ENCODE measurements at places on chromosomes 5 and 9.

- no peak for DNase-seq
Observed at GRCh38 chr5:141889282-141889871, 11.2 kb upstream of the PCDH1 start.

DNA sequence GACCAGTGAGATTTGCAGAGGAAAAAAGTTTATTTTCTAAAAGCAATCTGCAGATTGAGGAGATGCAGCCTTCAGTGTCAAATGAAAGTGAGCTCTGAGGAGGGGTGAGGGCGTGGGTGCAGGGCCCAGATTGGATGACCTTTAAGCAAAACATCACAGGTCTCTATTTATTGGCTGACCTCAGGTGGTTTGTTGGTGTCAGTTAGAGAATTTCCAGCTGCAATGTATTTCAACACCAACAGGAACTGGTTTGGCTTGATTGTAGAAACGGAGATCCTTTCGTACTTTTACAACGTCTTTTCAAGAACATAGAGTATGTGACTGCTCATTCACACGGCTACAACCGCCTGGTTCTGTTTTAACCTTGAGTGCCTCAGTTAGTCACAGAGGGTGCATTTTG is 1069.1 kb downstream of the EFNA5 start:
- DNase-seq: no peak

DNA sequence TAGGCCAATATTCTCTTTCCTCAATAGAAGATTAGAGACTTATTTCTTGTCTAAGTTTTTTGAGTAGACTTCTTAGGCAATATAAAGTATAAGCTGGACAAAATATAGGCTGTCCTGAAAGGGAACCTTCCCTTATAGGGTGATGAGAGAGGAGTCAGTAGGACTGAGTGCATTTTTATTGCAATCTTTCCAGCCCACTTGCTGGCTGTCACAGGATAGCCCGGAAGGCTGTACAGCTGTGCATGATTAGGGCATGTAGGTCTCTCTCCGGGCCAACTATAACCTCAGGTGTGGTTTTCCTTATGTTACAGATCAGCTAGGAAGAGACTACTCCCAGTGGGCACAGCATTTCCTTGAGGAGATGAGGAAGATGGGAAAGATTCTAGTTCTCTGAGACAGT is 159.8 kb upstream of the MEF2C start:
- DNase-seq: no peak

DNA sequence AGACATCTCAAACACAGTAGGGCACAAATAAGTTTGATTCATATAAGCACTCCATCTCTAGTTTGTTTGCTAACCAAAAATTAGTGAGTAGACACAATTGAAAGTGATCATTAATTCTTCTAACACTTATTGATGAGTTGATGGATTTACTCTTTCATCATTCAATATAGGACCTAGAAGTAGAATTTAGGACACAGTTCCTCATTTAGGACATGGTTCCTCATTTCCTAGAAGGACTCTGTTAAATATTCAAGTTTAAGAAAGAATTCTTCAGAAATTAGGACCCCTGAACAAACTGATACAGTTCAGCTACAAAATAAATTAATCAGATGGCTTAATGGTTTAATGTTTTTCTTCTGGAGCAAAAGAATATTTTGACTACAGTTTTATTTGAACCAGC is 143.5 kb upstream of the PRR16 start:
- DNase-seq: no peak

Data from activated CD8-positive, alpha-beta memory T cell treated with anti-CD3 and anti-CD28 coated beads for 1 hour (primary cell).